Effector memory CD4-positive, alpha-beta T cell (primary cell): ENCODE measurements at places on chromosomes 7 and 10.

DNA sequence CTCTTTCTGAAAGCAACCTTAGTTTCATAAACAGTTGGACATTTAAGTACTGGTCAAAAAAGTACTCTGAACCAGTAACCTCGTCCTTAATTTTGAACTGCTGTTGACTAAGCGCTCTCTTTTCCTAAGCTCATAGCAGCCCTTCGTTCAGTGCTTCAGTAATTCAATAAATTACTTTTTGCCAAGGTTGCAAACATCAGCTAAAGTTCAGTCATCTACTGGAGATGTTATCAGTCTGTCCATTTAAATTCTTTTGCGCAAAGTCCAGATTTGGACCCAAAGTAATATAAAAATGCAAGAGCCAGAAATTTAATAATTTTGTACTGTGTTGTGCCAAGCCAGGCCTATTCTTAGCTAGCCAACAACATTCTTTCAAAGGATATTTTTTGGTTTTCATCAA lies 8.4 kb downstream of the PTPRE start:
- H3K27ac ChIP-seq: no peak overlapping the region
- no peaks in the 10 kb centered on the region for H3K27me3 ChIP-seq
- no peak overlapping the region for H3K4me3 ChIP-seq

DNA sequence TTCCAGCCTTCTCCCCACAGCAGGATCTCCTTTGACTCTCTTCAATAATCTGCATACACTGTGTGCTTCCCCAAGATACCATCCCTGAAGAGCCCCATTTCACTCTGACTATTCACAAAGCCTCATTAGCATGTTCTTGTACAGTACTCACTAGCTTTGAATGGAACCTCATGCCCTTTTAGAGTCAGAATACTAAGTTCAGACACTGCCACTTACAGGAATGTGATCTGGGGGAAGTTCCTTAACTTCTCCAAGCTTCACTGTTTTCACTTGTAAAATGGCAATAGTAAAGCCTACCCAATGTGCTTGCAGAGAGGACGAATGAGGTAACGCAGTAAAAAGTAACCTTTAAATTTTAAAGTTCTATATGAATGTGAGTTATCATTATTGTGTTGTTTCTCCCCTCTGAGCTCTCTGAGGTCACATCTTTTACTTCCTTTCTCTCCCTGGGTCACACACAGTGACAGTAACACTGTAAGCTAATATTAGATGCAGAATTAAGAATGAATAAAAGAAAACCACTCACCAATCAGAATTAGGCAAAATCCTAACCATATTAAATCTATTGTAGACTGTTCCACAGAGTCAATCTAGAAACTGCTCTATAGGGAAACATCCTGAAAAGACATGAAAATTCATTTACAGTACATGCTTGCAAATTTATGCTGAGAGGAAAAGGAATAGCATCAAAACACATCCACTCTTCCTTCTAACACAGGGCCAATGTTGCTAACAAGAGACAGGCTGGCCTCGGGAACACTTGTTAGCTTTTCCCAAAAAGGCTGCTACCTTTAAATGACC lies 64.2 kb upstream of the IL6 start:
- no peak overlapping the region for H3K4me3 ChIP-seq
- no peaks in the 10 kb centered on the region for H3K36me3 ChIP-seq
- no peaks in the 10 kb centered on the region for H3K27me3 ChIP-seq
- H3K27ac ChIP-seq: no peak overlapping the region

DNA sequence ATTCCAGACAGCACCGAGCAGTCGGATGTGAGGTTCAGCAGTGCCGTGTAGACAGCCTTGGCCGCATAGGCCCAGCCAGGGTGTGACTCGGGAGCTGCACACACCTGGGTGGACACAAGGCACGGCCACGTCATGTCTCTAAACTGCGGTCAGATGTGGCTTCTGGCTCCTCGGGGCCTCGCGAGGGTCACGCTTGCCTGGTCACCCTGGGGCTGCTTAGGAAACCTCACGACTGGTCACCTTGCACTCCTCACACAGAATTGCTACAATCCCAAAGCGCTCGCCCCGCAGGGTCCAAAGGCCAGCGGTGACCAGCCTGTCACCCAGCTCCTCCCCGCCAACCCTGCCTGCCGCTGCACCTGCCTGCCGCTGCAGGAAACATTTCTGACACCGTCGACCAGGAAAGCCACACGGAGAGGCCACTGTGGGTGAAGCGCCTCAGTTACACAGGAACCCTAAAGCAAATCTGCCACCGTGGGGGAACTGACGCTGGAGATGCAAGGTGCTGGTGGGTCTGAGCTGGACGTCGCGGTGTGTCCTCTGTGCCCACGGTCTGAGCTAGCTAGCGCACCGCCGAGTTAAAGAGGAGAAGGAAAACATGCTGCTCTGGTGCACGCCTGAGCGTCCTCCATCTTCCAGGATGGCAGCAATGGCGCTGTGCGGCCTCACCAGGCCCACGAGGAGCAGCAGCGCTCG lies 5.0 kb downstream of the GPER1 start:
- H3K27me3 ChIP-seq: no peaks in the 10 kb centered on the region
- no peak overlapping the region for H3K27ac ChIP-seq
- no peak overlapping the region for H3K4me3 ChIP-seq
- no peak for DNase-seq

DNA sequence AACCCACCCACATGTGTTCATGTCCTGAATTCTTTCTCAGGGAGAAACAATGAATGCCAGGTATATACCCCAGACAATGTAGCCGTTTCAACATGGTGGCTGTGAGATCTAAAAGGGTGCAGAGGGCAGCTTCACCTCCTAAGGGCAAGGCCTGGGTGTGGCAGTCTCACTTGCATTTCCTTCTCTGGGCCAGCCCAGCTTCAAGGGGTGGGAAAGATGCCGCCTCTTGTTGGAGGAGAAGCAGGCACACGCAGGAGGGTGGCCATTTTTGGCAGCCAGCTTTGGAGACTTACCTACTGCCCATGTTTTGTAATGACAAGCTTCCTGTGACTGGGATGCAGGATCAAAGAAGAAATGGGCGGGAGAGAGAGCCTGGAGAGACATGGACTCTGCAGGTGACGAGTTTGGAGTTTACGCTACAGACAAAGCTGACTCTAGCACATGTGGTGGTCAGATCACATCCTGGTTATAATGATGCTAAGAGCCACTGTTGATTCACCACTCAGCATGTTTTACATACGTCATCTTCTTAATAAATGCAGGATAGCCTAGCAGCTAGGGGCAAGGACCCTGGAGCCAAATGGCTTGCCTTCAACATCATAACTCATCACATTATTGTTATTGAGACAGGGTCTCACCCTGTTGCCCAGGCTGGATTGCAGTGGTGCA lies 116.6 kb downstream of the ANLN start:
- no peaks in the 10 kb centered on the region for H3K4me1 ChIP-seq
- no peak overlapping the region for H3K27ac ChIP-seq
- H3K27me3 ChIP-seq: no peaks in the 10 kb centered on the region
- no peak overlapping the region for H3K4me3 ChIP-seq
- no peak for DNase-seq

GRCh38 chr7:158157460-158157859 lies 430.2 kb downstream of the PTPRN2 start:
- DNase-seq: no peak
- H3K27ac ChIP-seq: no peak overlapping the region
- no peaks in the 10 kb centered on the region for H3K27me3 ChIP-seq
- H3K36me3 ChIP-seq: no peaks in the 10 kb centered on the region
- H3K4me1 ChIP-seq: no peaks in the 10 kb centered on the region

DNA sequence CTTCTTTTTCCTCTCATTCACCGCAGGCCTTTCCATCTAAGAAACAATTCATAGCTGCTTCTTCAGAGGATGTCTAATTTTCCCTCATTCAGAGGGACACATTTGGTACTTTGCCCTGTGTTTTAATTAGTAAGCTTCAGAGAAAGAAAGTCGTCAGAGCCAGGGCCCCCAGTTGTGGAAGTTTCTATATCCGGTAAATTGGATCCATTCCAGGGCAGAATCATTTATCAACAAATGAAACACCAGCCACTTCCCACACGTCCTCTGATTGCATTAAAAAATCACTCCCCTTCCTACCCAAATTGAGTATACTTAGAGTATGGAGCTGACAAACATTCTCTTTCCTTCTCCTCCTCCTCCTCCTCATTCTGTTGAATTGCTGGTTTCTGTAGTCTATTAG lies 205.8 kb upstream of the HDAC9 start:
- H3K36me3 ChIP-seq: no peaks in the 10 kb centered on the region
- H3K4me3 ChIP-seq: no peak overlapping the region
- DNase-seq: no peak
- no peaks in the 10 kb centered on the region for H3K27me3 ChIP-seq
- no peak overlapping the region for H3K27ac ChIP-seq
- no peaks in the 10 kb centered on the region for H3K4me1 ChIP-seq

- H3K36me3 ChIP-seq: no peaks in the 10 kb centered on the region
- DNase-seq: no peak
- no peaks in the 10 kb centered on the region for H3K27me3 ChIP-seq
- no peak overlapping the region for H3K4me3 ChIP-seq
- H3K4me1 ChIP-seq: no peaks in the 10 kb centered on the region
These were observed 114.0 kb upstream of the COBL start for GRCh38 chr7:51430480-51431086.

DNA sequence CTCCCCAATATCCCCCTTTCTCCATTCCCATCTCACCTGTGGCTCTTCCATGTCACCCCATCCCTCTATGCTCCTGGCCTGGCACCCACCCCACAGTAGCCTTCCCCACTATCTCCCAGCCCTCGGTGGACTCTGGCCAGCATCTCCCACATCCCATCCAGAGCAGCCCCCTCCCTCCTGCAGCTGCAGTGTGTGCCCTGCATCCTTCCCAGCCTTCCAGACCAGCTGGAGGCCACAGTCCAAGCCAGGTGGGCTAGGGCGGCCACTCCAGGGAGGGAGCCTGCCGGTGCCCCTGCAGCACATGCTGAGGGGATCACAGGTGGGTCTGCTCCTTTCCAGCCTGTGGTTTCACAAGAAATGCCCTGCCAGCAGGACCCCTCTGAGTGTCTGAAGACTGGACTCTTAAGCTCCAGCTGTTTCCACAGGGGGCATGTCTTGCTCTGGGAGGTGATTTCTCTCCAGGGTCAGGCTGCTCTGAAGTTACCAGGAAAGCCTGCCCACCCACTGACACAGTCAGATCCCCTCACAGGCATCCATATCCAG lies 90.9 kb upstream of the PPIF start:
- H3K27ac ChIP-seq: no peak overlapping the region
- DNase-seq: no peak
- no peaks in the 10 kb centered on the region for H3K4me1 ChIP-seq
- no peaks in the 10 kb centered on the region for H3K27me3 ChIP-seq
- H3K4me3 ChIP-seq: no peak overlapping the region
- H3K36me3 ChIP-seq: no peaks in the 10 kb centered on the region

- no peaks in the 10 kb centered on the region for H3K27me3 ChIP-seq
- DNase-seq: no peak
- no peak overlapping the region for H3K4me3 ChIP-seq
- no peaks in the 10 kb centered on the region for H3K36me3 ChIP-seq
- H3K27ac ChIP-seq: no peak overlapping the region
These were observed 608.1 kb downstream of the TYW1 start for GRCh38 chr7:67604461-67605386.

DNA sequence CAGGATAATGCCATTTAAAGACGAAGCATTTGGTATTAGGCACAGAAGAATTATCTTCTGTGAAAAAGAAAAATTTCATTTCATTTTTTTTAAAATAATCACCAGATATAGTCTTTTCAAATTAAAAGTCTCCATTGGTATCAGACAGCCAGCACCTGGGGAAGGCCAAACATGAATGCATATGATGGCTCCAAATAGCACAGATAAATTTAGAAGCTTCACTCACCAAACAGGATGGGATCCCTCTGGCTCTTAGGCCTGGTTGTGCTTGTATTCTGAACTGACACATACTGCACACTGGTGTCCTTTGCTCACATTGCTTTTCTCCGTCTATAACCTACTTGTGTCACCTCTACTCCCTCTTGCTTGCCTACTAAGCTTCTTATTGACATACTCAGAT lies 169.5 kb upstream of the CHRM2 start:
- no peak overlapping the region for H3K27ac ChIP-seq
- H3K4me1 ChIP-seq: no peaks in the 10 kb centered on the region
- no peak overlapping the region for H3K4me3 ChIP-seq
- H3K27me3 ChIP-seq: no peaks in the 10 kb centered on the region
- H3K36me3 ChIP-seq: no peaks in the 10 kb centered on the region

DNA sequence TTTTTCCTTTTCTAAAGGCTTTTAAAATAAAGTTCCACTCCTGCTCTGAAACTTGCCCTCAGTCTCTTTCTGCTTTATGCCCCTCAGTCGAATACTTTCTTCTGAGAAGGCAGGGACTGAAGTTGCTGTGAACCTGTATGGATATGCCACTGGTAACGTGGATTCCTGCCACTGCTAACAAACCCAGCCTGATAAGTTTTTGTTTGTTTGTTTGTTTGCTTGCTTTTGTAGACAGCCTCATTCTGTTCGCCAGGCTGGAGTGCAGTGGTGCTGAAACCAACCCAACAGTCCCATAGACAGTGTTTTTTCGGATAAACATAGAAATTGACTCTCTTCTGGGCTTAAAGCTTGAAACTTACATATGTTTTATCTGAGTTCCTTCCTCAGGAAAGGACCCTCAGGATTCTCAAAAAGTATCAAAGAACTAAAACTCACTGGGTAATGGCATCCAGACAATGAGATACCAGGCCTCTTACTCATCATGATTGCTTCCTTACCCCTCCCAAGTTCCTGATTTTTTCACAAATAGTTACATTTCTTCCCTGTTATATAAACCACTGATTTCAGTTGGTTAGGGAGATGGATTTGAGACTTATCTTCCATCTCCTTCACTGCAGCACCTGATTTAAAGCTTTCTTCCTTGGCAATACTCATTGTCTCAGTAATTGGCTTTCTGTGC lies 273.6 kb downstream of the SDHAF3 start:
- no peak overlapping the region for H3K27ac ChIP-seq
- no peak overlapping the region for H3K4me3 ChIP-seq
- H3K27me3 ChIP-seq: no peaks in the 10 kb centered on the region
- DNase-seq: no peak
- H3K4me1 ChIP-seq: no peaks in the 10 kb centered on the region

- H3K27ac ChIP-seq: no peak overlapping the region
- H3K4me1 ChIP-seq: no peaks in the 10 kb centered on the region
- H3K4me3 ChIP-seq: no peak overlapping the region
- DNase-seq: no peak
- no peaks in the 10 kb centered on the region for H3K27me3 ChIP-seq
These were observed 48.6 kb downstream of the NCAPG2 start for GRCh38 chr7:158655931-158656441.

DNA sequence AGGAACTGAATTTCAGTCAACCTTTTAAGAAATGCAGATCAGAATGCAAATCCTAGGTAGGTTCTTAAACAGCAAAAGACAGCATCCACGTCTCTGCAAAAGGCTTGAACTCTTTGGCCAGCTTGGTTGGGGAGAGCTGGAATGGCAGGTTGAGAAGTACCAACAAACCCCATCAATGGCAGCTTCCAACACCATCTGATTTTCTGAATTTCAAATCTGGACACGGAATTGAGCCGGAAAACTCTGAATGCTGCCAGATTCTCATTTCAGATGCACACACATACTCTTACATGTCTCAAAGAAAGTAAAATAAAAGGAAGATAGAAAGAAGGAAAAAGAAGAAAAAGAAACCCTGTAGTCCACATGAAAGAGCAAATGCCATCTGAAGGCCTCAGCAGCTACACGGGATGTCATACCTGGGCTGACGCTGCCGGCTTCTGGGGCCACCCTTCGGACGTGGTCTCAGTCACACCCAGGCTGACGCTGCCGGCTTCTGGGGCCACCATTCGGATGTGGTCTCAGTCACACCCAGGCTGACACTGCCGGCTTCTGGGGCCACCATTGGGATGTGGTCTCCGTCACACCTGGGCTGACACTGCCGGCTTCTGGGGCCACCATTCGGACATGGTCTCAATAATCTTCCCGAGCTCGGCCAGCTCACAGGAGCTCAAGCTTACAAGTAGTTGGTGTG lies 165.3 kb downstream of the PTPRN2 start:
- H3K27me3 ChIP-seq: no peaks in the 10 kb centered on the region
- no peak for DNase-seq
- no peak overlapping the region for H3K27ac ChIP-seq
- no peaks in the 10 kb centered on the region for H3K4me1 ChIP-seq
